ENCODE measurements at places on chromosomes 2 and 18.

DNA sequence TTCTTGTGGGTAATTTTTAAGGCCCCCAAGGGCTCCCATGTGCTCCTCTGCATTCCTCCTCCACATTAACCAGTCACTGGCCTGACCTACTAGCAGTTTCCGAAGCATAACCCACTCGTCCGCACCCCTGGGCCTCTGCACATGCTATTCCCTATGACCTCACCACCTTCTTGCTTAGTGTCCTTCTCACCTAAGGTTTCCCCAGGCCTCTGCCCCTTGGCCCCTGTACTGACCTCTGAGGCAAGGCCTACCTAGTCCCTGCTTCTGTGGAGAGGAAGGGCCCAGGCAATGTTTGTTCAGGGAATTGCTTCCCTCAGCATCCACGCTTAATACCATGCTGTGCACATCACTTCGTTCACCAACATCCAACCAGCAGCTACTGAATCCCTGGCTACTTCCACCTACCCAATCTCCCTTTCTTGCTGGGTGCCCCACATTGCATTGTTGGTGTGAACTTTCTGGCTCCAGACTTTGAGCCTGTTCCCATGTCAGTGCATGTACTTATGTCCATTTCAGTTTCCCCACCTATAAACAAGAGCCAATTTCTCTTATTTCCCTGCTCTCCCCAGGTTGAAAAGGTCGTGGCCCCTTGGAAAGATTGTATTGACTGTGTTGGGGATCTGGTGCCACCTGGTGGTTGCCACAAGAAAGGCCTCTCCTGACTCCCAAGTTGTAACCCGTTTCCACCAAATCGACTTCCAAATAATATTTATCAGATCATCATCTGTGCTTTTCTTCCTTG, 19.2 kb upstream of the TMEM177 start:
- peak; percentile 63 for DNase-seq

DNA sequence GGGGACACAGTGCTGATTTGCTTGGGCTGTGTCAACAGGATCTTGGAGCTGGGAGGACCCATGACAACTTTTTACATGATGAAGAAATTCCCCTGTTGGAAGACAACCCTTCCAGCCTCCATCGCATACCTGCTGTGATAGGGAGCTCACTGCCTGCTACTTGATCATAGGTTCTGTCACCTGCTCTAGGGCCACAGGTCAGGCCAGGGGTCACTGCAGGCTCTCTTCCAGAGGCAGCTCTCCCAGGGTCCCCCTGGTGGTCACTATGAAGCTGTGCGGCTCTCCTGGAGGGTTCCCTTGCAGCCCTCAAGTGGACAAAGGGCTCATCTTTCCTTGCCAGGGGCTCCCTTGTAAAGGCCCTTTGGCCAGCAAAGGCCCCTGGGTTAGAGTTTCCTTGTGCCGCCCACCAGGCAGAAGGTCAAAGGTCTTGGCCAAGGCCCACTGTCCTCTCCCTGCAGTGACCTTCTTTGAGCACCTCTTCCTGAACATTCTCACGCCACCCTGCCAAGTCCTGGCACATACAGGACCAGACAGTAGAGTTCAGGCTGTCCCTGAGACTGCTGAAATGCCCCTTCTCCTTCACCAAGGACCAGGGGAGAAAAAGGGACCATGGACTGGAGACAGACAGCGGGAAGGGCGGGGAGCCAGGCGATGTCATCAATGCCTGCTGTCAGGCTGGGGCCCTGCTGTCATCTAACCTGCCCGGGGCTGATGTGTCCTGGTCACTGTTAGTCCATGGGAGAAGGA, 345.1 kb downstream of the DYSF start:
- peak; percentile 76 for DNase-seq

GRCh38 chr18:3340682-3341097, 78.8 kb downstream of the MYL12B start:
- no peak for DNase-seq

GRCh38 chr18:59719544-59720181, 22.4 kb upstream of the CCBE1 start:
- DNase-seq: no peak

- DNase-seq: no peak
These were observed 100.1 kb downstream of the CRACDL start for GRCh38 chr2:98835831-98836385.

DNA sequence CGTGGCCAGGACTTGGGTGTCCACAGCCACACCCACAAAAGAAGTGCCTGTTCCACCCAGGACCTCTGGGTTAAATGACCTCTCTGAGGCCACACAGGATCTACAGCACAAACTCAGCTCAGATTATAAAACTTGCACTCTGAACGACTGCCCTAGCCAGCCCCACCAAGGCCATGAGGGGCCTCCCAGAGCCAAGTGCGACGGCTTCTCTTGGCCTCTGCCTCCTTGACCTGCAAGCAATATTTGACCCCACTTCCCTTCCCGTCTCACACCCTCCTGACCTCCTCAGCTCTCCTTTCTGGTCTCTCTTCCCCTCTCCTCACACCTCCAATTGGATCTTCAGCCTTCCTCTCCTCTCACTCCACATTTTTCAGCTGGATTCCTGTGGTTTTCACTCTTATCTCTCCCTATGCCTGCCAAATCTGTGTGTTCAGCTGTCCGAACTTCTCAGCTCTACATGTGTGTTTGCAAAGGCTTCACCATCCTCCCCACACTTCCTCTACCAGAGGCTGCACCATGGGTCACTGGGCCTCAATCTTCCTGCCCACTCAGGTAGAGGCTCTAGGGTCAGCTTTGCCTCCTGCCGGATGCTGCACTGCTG, 25.3 kb upstream of the STEAP3 start:
- DNase-seq: no peak

GRCh38 chr18:34196256-34196655, 28.5 kb downstream of the NOL4 start:
- no peak for DNase-seq

Data from WTC11 (cell line).